ENCODE measurements at places on chromosomes 4 and X.

- no peak for DNase-seq
Measured at GRCh38 chr4:105496899-105497298, 23.0 kb upstream of the PPA2 start.

DNA sequence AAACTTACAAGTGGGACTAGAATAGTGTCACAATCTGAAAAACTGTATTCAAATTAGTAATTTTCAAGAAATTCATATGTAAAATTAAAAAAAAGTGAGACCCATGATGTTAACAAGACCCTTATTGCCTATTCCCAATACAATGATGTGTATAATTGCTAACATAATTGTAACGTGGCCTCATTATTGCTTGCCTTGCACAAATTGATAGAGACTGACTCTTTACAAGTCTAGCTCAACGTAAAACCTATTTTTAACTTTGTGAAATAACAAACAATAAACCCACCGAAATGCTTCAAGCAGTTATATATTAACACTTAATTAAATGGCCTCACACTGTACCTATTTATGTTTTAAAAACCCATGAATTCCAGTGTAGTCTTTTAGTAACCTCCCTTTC, 312.5 kb downstream of the DACH2 start:
- no peak for DNase-seq

- DNase-seq, result no peak
Measured at GRCh38 chrX:118865231-118865630, 41.6 kb downstream of the ZCCHC12 start.

- DNase-seq, result no peak
Measured at GRCh38 chr4:54234497-54235205, 5.6 kb downstream of the PDGFRA start.

GRCh38 chr4:169251291-169252235, 19.2 kb downstream of the SH3RF1 start:
- no peak for DNase-seq
